ENCODE measurements at places on chromosomes 4 and X.
A peak's percentile ranks its signal among the peaks of the same experiment; 100 is the strongest.

- peak; percentile 96 for DNase-seq
These were observed 293.5 kb downstream of the ZNF674 start for GRCh38 chrX:46251755-46252154.

DNA sequence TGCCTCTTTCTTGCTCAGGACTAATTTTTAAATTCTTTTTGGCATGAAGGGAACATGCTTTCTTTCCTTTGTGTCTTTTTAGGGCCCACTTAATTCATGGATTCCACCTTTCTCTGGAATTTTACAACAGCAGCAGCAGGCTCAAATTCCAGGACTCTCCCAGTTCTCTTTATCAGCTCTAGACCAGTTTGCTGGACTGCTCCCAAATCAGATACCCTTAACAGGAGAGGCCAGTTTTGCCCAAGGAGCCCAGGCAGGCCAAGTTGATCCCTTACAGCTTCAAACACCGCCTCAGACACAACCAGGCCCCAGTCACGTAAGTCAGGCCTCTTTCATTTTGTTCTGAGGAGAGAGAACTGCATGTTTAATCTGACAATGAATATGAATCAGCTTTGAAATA is 2.3 kb downstream of the ODAM start:
- no peak for DNase-seq

GRCh38 chr4:22202246-22202974 is 253.8 kb upstream of the KCNIP4 start:
- no peak for DNase-seq

DNA sequence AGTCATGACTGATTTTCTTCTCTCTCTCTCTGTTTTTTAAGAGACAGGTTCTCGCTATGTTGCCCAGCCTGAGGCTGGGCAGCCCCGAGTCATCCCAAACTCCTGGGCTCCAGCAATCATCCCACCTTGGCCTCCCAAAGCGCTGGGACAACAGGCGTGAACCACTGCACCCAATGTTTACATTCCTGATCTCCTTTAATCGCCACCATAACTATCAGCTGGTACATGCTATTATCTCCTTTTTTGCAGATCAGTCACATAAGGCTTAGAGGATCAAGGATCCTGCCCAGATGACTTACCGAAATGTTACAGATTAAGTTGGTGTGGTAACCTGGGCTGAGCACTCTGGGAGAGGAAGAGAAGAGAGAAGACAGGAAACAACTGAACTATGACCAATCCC is 1.5 kb upstream of the USP46 start:
- DNase-seq: no peak

- no peak for DNase-seq
These were observed 573.0 kb downstream of the GABRG1 start for GRCh38 chr4:45550766-45551366.

DNA sequence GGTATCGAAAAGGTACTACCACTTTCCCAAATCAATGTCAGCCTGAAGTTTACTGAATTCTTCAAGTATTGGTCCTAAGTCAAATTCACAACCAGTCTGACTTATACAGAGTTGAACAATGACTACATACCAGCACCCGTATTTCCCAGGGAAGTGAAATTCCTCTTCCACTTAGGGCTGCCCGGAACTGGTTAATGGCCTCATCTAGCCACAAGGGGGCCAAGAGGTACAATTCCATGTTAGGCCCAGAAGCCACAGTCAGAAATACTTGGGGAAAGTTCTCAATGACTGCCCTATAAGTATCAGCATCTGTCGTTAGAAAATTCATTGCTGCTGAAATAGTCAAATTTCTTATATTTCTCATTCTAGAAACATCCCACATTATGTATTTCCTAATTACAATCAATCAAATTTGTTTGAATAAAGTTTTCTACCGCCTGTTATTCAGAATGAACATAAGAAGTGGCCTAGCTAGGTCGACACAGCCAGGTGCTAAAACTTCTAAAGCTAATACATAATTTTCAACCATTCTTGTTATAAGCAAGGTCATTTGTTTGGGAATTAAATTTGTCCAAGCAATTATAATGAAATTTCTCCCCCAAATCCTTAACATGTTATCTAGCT is 5.6 kb upstream of the PCDH7 start:
- DNase-seq: no peak

DNA sequence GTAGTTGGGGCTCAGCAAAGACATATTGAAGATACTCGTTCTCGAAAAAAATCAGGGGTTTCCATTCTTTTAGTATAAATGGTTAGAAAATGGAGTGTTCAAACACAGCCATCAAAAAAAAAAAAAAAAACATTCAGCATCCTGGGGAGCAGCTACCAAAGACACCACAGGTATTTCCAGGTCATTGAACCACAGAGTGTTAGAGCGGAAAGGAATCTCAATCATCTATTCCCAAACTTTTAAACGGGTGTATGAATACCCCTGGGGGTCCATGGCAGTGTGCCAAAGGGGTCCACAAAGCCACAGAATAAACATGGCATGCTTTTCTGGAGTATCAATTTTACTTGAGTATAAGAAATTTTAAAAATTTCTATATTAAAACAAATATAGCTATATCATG is 6.9 kb upstream of the FGF16 start:
- no peak for DNase-seq

DNA sequence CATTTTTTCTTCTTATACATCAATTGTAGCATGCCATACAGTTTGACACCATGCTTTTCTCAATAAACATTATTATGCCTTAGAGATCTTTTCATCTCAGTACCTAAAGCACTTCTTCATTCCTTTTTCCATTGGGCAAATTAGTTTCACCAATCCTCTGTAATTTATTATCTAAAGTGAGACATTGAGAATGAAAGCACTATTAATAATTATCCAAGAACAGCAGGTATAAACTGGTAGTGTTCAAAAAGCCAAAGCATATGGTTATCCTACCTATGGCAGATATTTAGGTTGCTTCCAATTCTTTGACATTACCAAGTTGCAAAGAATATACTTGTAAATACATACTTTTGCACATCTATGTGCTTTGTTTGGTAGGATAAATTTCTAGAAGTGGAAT is 15.6 kb downstream of the LAMTOR3 start:
- no peak for DNase-seq

- DNase-seq: peak; percentile 40
These were observed 9.2 kb upstream of the FAM53A start for GRCh38 chr4:1693131-1693896.

GRCh38 chr4:8185930-8186329 is 13.2 kb upstream of the SH3TC1 start:
- no peak for DNase-seq

DNA sequence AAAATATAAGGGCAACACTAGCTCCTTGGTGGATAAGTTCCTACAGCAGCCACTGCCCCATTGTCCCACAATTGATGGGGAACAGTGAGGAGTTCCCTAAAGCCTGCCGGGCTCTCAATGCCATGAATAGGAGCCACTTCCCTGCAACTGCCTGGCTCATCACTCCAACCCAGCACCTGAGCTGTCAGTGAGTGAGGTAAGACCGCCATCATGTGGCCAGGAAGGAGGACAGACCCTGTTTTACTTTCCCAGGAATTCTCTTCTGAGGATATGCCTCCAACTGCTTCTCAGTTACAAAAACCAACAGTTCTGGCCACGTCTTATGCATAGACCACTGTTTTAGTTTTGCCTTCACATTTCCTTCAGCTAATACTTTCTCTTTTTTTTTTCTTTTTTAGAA is 45.5 kb downstream of the SRPX start:
- DNase-seq: peak; percentile 47

DNA sequence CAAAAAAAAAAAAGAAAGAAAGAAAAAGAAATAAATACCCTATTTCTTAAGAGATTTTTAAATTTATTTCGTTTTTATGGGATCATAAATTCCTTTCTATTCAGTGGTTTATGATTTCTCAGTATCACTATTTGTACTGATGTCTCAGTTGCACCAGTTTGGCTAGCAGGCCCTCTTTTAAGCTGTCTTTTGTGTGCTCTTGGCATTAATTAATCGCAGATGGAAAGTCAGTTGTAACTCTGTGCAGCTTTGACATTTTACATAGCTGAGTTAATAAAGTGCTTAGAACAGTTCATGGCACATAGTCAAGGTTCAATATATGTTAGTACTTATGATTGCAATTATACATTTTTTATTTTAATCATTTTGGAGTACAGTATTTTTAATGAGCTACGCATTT is 123.7 kb upstream of the NUDT6 start:
- DNase-seq: no peak

- no peak for DNase-seq
These were observed 665 bp upstream of the LRPAP1 start for GRCh38 chr4:3532751-3533422.

- no peak for DNase-seq
These were observed 41.2 kb upstream of the ZC4H2 start for GRCh38 chrX:65017451-65017850.

- no peak for DNase-seq
These were observed 149.9 kb downstream of the EVC2 start for GRCh38 chr4:5558502-5558901.

DNA sequence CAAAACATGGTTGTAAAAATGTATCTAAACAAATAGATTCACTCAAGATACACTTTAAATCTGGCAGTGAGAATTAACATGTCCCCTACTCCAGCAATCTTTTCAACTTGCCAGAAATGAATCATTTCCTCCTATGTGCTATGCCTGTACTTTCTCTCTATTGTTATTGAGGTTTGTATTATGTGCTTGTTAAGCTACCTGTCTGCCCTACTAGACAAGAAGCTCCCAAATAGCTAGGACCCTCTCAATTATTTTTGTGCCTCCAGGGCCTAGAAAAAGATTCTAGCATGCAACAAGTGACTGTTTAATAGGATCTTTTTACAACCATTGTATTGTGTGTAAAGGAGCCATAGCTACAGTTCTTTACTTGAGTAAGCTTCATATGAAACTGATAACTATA is 3.5 kb upstream of the SAP30 start:
- no peak for DNase-seq

DNA sequence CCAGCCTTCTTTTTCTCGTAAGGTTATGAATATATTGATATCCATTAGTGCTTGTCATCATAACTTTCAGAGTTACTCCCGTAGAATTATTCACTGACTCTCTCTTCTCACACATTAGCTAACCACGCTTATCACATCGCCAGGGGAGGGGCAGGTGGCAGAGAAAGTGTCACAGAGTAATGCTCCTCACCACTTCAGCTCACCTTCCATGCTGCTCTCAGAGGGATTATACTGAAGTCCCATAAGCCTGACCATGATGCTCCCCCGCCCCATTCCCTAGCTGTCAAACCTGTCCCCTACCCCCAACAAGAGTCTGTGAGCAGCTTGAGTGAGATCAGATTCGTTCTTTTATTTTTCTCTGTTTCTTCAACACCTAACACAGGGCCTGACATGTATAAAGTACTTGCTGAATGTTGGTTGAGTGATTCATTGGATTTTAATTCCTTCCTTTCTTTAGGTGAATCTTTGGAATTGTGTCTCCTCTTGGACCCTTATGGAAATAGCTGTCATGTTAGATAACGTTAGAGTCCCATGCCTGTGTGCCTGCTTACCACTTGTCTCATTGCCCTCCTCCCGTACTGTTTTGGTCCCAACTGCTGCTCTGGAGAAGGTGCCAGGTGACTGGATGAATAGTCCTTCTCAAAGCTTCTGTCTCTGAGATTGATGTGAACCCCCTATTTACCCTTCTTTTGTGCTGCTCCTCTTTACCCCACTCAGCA is 55.1 kb downstream of the RS1 start:
- no peak for DNase-seq

DNA sequence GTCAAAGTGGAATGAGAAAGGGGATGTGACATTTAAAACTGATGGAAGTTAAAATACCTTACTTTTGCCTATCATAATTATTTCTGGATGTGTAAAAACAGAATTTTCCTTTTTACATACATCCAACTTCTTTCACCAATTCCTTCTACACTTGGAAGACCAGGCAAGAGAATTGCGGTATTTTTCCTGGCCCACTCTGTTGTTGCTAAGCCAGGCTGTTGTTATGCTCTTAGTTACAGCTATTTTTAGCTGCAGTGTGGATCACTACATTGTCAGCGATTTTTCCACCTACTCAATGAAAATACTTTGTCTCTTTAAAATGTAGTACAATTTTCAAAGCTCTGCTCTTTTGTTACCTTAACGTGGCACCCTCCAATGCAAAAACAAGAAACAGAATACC is 43.4 kb downstream of the NKX6-1 start:
- no peak for DNase-seq

DNA sequence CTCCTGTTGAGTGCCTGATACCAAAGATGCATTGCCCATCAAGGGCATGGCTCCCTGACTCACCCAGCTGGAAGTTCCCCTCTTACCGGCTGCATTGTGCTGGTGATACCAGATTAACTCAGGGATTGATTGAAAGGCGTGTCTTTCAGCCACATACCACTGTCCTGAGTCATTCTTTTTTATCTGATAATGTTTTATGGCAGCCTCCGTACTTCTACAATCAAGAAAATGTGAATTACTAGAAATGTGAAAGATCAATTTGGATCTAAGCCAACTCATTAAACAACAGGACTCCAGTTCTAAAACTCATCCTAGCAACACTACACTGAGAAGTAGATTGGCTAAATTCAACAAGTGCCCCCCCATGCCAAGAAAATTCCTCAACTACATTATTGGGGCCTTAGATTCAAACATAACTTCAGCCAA is 40.0 kb downstream of the TXK start:
- DNase-seq: peak; percentile 42

GRCh38 chrX:110316351-110317060 is 1.4 kb downstream of the AMMECR1 start:
- DNase-seq: no peak

GRCh38 chrX:63740382-63740781 is 44.6 kb downstream of the ARHGEF9 start:
- no peak for DNase-seq

- no peak for DNase-seq
These were observed 35.7 kb downstream of the SHROOM4 start for GRCh38 chrX:50778272-50778671.

GRCh38 chr4:16027114-16027513 is 56.7 kb downstream of the PROM1 start:
- no peak for DNase-seq

DNA sequence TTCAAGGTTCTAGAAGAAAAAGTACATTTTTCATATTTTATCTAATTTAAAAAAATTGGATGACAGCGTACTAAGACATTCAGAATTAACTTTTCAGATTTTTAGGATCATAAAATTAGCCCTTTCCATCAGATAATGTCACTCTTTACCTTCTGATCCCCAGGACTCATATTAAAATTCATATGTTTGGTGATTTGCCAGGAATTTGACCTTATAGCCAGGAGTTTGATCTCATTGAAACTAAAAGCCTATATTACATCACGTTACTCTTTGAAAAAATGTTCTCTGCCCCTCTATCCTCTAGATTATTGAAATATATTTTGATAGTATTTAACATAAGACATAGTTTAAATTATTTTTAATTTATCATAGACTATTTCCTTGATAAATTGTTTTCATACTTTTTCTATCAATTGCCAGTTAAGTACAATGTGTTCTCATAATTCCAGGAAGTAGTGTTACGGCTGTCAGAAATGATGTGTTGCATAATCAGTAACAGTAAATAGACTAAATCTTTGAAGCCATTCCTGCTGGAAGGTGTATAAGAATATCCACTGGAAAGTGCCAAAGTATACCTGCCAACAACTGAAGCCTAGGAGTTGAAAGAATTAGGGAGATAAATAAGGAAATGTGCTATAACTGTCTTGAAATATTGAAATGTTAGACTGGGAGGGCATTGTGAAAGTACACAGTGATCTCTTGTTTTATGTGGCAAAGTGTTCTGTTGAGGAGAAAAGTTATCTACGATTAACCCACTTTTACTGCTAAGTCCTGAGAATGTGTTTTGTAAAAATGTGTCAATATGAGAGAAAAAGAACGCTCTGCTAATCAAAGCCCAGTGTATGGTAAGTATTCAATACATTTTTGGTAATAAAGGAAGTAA is 32.9 kb upstream of the PDGFC start:
- no peak for DNase-seq
